ENCODE measurements at places on chromosomes 2 and 18. TPM values are rescaled to one million over a fixed set of nuclear protein-coding genes. Genes with fewer than 3 reads are reported as not detected.

LYPD6 gene
- not detected for total RNA-seq

- no peak for DNase-seq
Measured at GRCh38 chr18:48168861-48169260, 238.4 kb upstream of the SMAD2 start.

AQP12B gene
- not detected for total RNA-seq

DNA sequence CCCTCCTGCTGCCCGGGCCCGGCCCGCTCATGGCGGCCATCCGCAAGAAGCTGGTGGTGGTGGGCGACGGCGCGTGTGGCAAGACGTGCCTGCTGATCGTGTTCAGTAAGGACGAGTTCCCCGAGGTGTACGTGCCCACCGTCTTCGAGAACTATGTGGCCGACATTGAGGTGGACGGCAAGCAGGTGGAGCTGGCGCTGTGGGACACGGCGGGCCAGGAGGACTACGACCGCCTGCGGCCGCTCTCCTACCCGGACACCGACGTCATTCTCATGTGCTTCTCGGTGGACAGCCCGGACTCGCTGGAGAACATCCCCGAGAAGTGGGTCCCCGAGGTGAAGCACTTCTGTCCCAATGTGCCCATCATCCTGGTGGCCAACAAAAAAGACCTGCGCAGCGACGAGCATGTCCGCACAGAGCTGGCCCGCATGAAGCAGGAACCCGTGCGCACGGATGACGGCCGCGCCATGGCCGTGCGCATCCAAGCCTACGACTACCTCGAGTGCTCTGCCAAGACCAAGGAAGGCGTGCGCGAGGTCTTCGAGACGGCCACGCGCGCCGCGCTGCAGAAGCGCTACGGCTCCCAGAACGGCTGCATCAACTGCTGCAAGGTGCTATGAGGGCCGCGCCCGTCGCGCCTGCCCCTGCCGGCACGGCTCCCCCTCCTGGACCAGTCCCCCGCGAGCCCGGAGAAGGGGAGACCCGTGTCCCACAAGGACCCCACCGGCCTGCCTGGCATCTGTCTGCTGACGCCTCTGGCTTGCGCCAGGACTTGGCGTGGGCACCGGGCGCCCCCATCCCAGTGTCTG, 767 bp downstream of the RHOB start:
- DNase-seq: peak; percentile 17

- no peak for DNase-seq
Measured at GRCh38 chr2:141201016-141201565, 929.7 kb downstream of the LRP1B start.

GRCh38 chr2:160918906-160919503, 241.2 kb upstream of the TANK start:
- DNase-seq: peak; percentile 18

DNA sequence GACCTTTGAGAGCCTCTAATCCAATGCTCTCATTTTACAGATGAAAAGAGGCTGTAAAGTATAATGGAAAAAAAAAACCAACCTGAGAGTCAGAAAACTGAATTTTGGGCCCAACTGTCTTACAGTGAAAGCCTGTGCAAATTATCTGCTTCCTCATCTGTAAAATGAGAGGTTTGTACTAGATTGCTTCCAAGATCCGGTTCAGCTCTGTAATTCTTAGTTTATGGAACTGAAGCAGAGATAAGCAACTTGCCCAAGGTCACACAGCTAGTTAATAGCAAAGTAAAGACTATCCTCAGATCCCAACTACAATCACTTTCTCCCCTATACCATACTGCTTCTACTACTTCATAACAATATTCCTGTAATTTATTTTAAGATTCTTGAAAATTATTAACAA, 6.3 kb downstream of the TLK1 start:
- DNase-seq: no peak

Data from naive thymus-derived CD4-positive, alpha-beta T cell (primary cell).